ENCODE measurements at places on chromosomes 5 and 9.

DNA sequence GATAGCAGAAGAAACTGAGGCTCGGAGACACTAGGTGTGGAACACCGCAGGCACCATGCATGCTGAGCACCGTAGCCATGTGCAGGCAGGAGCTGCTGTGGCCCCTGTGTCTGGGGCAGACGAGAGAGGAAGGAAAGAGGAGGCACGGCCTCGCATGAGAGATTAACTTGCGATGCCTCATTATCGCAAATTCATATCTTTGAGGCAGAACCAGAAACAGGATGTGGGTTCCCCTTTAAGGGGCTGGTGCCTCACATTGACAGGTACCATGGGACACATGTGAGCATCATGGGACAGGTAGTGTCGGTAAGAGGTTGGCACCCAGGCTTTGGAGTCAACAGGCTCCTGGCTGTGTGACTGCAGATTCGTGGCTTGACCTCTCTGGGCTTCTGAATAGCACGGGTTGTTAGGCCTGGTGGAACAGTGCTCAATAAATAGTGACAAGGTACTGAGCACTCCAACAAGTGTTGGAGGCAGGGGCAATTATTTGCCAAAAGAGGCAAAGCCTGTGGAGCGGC, 40.8 kb downstream of the NAIF1 start:
- DNase-seq: no peak

- DNase-seq: no peak
Observed at GRCh38 chr5:106658150-106658549, 1012.6 kb downstream of the EFNA5 start.

DNA sequence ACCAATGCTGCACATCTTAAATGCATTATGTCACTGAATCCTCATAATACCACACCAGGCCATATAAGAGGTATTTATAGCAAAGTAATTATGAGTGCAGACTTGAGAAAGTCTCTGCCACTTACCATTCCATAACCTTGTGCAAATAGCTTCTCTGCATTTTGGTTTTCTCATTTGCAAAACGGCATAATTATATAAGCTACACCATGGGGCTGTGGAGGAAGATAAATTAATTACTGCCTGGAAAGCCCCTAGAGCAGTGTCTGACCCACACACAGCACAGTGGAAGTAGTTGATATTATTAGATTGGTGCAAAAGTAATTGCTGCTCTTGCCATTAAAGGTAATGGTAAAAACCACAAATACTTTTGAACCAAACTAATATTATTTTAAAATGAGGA, 9.5 kb upstream of the IL9 start:
- no peak for DNase-seq

- DNase-seq: no peak
Observed at GRCh38 chr9:111050819-111051218, 12.5 kb upstream of the LPAR1 start.

Measured in left ventricle myocardium superior (tissue), 1 donor.